Omental fat pad (tissue), 4 donors: ENCODE measurements at places on chromosomes 1 and 21. TPM values are rescaled to one million over a fixed set of nuclear protein-coding genes. Genes with fewer than 3 reads are reported as not detected.

DNA sequence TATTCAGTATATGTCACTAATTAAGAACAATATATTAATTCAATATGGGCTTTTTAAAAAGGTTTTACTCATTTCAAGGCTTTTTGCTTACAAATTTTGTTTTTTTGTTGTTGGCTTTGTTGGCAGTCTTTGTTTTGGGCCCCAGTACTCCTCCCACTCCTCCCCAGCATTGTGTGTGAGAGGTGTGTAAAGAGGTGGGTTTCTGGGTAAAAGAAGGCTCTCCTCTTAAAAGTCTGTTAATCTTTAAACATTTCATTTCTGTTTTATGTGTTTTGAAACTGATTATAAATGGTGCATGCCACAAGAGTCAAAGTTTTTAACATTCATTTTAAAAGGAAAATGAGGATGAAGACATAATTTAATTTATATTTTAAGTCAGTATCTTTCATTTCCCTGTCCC is 79.6 kb downstream of the SASS6 start:
- DNase-seq: no peak

GUK1 gene
- total RNA-seq: 404 TPM

TACSTD2 gene
- total RNA-seq: 0.88 TPM

- DNase-seq: no peak
Observed at GRCh38 chr1:8870103-8870502, 8.4 kb downstream of the ENO1 start.

GRCh38 chr1:28112388-28113241 is 24.2 kb upstream of the EYA3 start:
- DNase-seq: no peak

HCRTR1 gene
- total RNA-seq: not detected

DNA sequence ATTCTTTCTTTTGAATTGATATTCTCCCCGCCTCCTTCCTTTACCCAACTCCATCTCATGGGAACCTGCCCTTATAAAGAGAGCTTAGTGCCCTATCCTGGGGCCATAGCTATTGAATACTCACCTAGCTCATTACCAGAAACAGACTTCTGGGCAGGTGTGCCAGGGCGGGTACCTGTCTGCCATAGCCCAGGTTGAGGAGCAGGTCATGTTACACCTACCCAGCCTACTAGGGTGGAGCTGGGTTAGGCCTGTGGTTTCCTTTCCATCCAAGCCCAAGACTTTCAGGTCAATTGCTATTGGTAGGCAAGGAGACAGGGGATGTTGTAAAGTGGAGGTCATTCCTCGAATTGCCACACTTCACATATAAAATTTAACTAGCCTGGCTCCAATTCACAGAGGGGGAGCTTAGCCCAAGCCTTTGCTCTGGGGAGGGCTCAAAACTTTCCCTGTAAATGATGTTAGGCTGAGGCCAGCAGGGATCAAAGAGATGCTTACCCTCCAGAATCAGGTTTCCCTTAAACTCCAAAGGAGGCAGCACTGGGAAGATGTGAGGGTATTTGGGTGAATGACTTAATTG is 87.1 kb upstream of the IPO9 start:
- no peak for DNase-seq

- no peak for DNase-seq
Observed at GRCh38 chr1:206816390-206817287, 44.3 kb upstream of the IL10 start.

GRCh38 chr1:118944546-118944945 is 43.6 kb downstream of the TBX15 start:
- DNase-seq: no peak

- no peak for DNase-seq
Observed at GRCh38 chr1:59730302-59730701, 84.4 kb upstream of the HOOK1 start.

E2F2 gene
- total RNA-seq: 1.5 TPM

HSPB7 gene
- total RNA-seq: 65.7 TPM

FABP3 gene
- total RNA-seq: 10.4 TPM

DNA sequence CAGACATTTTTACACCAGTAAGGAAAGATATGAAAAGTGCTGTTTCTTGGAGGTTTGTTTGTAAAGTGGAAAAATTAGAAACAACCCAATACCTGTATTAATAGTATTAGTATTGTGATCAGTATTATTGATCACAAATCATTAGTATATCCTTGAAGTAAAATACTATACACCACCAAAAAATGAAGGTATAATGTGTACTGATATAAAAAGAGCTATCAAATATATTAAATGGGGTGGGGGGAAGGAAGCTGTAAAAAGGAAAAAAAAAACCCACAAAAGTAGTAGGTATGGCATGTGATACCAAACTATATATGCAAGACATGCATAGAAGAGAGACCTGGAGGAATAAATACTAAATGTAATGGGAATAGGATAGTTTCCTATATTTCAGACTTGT is 46.3 kb downstream of the POU2F1 start:
- no peak for DNase-seq
